ENCODE measurements at places on chromosomes 13 and 19.

DNA sequence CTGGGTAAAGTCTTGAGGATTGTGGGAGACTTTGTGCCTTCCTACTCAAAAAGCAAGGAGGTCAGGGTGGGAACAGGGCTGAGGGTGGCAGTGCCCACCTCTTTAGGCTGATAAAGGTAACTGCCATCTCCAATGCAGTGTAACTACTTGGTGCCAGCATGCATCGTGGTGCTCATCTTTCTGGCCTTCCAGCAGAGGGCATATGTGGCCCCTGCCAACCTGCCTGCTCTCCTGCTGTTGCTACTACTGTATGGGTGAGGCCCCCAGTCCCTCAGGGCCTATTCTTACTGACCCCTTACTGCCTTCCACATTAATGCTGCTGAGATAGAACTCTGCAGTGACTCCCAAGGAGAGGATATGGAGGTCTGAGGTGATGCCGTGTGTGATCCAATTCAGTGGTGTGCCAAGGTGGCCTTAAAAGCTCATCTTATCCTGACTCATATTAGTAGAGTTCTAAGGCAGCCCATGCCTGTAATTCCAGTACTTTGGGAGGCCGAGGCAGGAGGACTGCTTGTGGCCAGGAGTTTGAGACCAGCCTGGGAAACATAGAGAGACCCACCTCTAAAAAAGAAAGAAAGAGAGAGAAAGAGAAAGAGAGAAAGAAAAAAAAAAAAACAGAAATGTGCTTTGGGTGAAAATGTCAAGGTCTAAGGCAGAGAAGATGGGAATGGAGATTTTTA is 9.7 kb upstream of the ARHGAP45 start:
- DNase-seq: no peak

DNA sequence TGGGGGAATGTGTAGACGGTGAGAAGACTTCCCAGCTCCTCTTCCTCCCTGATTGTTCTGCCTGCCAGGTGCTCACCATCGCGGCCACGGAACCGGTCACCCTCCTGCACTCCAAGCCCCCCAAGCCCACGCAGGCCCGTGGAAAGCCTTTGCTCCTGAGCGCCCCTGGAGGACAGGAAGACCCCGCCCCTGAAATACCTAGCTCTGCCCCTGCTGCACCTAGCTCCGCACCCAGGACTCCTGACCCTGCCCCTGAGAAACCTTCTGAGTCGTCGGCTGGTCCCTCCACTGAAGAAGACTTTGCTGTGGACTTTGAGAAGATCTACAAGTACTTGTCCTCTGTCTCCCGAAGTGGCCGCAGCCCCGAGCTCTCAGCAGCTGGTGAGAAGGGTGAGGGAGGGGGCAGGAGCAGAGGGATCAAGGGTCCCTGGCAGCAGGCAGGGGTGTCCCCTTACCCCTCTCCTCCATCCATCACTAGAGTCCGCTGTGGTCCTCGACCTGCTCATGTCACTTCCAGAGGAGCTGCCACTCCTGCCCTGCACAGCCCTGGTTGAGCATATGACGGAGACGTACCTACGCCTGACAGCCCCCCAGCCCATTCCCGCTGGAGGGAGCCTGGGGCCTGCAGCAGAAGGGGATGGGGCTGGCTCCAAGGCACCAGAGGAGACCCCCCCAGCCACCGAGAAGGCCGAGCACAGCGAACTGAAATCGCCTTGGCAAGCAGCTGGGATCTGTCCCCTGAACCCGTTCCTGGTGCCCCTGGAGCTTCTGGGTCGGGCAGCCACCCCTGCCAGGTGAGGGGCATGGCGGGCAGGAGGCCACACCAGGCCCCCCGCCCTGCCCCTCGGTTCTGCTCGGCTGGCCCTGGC is 2.1 kb downstream of the SNAPC2 start:
- DNase-seq: no peak

- DNase-seq: no peak
These were observed 25.9 kb downstream of the RXFP2 start for GRCh38 chr13:31765138-31765785.

DNA sequence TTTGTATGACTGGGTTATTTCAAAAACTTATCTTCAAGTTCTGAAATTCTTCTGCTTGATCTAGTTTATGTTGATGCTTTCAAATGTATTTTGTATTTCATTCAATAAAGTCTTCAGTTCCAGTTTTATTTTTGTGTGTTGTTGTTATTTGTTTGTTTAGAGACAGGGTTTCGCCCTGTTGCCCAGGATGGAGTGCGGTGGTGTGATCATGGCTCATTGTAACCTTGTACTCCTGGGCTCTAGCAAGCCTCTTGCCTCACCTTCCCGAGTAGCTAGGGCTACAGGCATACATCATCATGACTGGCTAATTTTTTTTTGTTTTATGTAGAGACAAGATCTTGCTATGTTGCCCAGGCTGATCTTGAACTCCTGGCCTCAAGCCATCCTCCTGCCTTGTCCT is 40.3 kb upstream of the ARHGEF7 start:
- no peak for DNase-seq

DNA sequence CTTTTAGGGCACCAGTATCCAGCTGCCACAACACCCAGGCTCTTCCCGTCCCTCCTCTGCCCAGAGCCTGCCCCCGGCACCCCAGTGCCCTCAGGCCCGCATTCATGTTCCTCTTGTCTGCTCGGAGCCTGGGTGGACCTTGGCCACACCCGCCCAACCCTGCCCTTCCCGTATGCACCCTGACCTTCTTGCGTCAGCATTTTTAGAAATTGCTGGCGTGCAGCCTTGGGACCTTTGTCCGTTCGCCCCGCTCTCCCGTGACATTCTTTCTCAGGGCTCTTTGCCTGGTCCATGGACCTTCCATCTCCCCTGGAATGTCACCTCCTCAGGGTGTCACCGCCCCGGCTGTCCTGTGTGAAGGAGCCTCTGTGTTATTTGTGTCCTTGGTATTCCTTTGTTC is 7.6 kb downstream of the NUCB1 start:
- DNase-seq: no peak

Measured in stimulated activated CD4-positive, alpha-beta T cell treated with anti-CD3 and anti-CD28 coated beads, Interleukin-15, amount 100 ng/mL, for 1 hour (primary cell).